ENCODE measurements at places on chromosomes 3 and 15. TPM values are rescaled to one million over a fixed set of nuclear protein-coding genes. Genes with fewer than 3 reads are reported as not detected.

The MCF2L2 gene
- total RNA-seq, result 0.22 TPM

GRCh38 chr15:68063606-68064005 is 9.5 kb downstream of the PIAS1 start:
- no peak for DNase-seq

GRCh38 chr15:48596841-48597240 is 48.7 kb downstream of the FBN1 start:
- DNase-seq, result no peak

DNA sequence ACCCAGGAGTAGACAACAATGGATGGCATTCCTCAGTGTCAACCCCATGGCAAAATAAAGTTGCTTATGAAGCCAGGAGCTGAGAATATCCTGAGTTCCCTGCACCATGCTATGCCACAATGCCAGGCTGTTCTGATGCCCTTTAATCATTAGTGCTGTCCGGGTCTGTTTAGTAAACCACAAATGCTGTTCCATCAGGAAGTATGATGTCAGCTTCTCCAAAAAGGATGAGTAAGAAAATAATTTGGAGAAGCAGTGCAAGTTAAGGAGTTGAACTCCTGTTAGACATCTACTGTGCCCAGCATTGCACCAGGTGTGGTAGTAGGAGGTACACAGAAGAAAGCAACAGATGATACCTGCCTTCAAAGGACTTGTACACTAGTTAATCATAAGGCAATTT is 67.9 kb upstream of the GUCA1C start:
- DNase-seq, result no peak
